ENCODE measurements at places on chromosomes 11 and 22. TPM values are rescaled to one million over a fixed set of nuclear protein-coding genes. Genes with fewer than 3 reads are reported as not detected.

DNA sequence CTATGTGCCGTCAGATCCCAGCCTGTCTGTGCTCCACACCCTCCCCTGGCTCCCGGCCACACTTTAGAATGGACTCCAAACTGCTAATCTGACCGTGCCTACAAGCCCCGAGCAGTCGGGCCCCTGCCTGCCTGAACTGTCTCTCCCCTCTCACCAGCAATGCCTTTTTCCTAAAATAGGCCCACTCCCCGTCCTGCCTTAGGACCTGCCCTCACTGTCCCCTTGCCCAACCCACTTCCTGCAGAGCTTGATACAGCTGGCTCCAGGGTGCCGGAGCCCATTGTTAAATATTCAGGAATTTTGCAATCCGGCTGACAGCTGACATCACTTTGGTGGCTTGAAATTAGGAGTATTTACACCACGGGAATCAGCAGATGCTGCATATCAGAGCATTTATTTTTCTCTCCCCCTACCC lies 21.4 kb downstream of the MN1 start:
- no peak overlapping the region for H3K27ac ChIP-seq
- H3K4me1 ChIP-seq: peaks cover 37% of the 10 kb centered on the region
- no peak for DNase-seq
- H3K36me3 ChIP-seq: no peaks in the 10 kb centered on the region
- H3K27me3 ChIP-seq: no peaks in the 10 kb centered on the region

DNA sequence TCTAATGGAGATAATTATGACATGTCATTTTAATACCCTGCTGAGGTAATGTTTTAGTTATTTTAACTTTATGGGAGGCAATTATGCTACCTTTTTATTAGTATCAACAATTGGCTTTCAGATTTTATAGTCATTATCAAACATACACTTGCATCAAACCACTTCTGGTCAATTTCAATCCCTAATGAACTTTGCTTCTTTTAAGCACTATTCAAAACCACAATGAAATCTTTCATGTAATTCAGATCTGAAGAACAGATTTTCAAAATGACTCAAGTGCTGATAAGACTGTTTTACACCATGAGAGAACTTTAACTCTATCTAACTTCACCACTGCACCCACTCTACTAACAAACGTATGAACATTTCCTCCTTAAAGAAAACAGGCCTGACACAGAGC lies 25.9 kb upstream of the CCDC34 start:
- H3K4me1 ChIP-seq: peaks cover 50% of the 10 kb centered on the region
- no peak for DNase-seq
- H3K27me3 ChIP-seq: no peaks in the 10 kb centered on the region
- H3K27ac ChIP-seq: no peak overlapping the region

GRCh38 chr22:31937341-31937740 lies 7.0 kb upstream of the YWHAH start:
- H3K27ac ChIP-seq: no peak overlapping the region
- DNase-seq: no peak
- H3K4me1 ChIP-seq: no peaks in the 10 kb centered on the region
- no peaks in the 10 kb centered on the region for H3K36me3 ChIP-seq
- no peaks in the 10 kb centered on the region for H3K27me3 ChIP-seq
- no peak overlapping the region for H3K4me3 ChIP-seq

- H3K36me3 ChIP-seq: no peaks in the 10 kb centered on the region
- no peak for DNase-seq
- H3K4me3 ChIP-seq: no peak overlapping the region
- H3K4me1 ChIP-seq: no peaks in the 10 kb centered on the region
- peaks cover 43% of the 10 kb centered on the region for H3K27me3 ChIP-seq
- no peak overlapping the region for H3K27ac ChIP-seq
Measured at GRCh38 chr11:71114124-71114851, 138.1 kb downstream of the SHANK2 start.

IGLL5 gene
- total RNA-seq: not detected

PANX3 gene
- total RNA-seq: not detected
